ENCODE measurements at places on chromosomes 16 and 17.

DNA sequence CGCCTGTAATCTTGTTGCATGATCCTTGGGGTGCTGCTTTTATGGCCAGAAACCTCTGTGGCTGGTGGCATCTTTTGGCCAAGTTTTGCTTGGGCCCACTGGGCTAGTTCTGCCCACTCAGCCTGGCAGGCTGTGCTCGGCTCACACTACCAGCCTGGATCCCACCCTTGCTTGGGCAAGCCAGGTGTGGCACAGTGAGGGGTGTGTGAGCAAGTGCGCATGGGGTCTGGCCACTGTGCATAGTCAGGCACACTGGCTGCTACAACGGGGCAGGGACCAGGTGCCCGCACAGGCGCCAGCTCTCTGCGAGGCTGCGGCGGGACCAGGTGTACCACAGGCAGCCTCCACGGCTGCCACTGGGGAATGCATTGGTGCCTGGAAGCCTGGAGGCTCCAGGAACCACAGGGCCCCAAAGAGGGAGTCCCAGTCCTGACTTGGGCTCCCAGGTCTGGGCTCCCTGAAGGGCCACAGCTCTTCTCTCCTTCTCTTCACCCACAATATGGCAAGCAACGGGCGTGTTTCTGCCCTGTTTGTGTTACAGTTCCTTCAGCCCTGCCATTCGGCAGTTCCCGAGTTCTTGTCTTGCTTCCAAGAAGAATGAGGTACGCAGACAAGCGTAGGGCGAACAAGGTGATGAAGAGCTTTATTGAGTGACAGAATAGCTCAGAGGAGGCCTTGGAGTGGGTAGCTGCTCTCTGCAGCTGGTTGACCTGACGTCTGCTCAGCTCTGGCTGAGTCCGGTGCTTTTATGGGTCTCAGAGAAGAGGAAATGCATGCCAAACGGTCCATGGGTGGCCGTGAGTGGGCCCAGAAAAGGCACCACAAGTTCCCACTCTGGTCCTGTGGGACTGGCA, 26.7 kb upstream of the PRM1 start:
- H3K4me1 ChIP-seq, result peaks cover 71% of the 10 kb centered on the region
- peaks cover 12% of the 10 kb centered on the region for H3K27me3 ChIP-seq
- no peak overlapping the region for H3K4me3 ChIP-seq
- peak overlapping the region; percentile 60 for H3K27ac ChIP-seq

DNA sequence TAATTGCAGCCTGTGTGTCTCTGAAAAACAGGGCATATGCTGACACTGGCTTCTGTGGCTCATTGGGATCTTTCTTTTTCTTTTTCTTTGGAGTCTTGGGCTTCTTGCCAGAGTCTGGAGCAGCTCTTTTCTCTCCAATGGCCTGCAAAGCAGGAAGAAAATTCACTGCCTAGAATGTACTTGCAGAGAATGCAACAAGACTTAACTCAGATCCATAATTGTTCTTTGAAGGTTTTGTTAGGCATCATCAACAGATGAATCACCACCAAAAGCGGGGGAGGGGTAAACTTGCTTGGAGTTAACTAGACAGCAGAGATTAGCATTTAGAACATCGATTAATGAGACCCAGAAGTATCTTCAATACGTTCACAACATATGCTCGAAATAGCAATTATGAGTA, 100.9 kb downstream of the TOX3 start:
- no peaks in the 10 kb centered on the region for H3K4me1 ChIP-seq
- DNase-seq, result no peak
- H3K4me3 ChIP-seq, result no peak overlapping the region
- no peaks in the 10 kb centered on the region for H3K36me3 ChIP-seq
- no peaks in the 10 kb centered on the region for H3K27me3 ChIP-seq

DNA sequence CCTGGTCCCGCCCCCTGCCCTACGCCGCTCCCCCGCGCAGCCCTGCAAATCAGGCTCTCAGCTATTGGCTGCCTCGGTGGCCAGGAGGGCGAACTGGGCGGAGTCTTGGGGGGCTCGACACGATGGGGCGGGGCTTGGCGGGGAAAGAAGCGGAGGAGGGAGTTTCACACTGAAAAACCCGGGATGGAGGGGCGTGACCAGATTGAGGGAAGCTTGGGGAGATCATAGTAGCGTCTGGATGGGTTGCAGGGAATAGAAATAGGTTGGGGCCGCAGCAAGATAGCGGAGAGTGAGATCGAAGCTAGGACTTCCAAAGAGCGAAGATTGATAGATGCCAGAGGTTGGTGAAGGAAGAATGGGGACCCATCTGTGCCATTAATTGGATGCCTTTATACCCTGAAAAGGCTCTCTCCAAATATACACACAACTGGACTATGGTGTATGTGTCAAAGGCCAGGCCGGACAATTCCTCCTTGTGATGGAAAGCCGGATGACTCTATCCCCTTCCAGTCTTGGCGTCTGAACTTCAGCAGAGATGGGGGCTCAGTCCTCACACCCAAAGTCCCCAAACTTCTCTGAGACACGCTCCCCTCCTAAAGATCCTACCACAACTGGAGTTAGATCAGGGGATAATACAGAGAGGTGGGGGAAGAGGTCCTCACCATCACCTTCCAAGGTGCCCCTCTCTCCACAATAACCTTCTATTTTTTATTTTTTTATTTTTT, 376 bp upstream of the STAC2 start:
- peak overlapping the region; percentile 66 for H3K4me3 ChIP-seq
- no peak overlapping the region for H3K27ac ChIP-seq
- peaks cover 16% of the 10 kb centered on the region for H3K4me1 ChIP-seq
- H3K36me3 ChIP-seq, result no peaks in the 10 kb centered on the region

DNA sequence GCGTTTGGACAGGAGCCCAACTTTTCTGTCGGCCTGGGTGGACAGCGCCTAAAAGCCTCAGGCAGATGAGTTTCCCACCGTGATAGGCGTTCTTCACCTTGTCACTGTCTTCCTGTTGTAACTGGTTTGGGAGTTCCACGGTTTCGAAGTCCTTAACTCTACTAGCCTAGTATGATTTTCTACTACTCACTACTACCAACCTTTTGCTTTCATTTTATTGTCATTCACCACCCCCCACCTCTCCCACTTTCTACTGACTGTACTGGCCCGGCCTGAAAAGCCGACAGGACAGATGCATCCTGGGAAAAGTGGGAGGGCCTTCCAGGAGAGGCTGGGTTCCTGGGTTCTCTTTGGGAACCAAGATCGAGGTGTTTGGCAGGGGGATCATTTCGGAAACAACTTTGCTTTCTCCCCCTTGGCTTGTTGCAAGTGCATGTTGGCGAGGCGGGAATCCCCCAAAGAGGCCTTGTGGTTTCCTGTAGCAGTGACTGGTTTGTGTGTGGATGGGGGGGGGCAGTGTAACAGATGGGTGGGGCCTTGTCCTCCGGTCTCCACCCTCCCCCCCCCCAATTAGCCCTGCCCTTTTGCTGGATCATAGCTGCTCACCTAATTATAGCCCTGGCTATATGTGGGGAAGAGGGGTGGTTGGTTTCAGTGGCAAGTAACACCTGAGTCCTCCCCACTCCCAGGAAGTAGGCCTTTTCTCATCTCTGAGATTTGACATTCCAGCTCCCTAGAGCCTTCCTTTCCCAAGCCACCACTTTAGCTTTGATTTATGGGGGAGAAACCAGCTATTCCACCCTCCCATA, 1.4 kb downstream of the EIF5A start:
- H3K4me3 ChIP-seq, result peak overlapping the region; percentile 96
- DNase-seq, result peak; percentile 88
- peaks cover 47% of the 10 kb centered on the region for H3K36me3 ChIP-seq
- H3K4me1 ChIP-seq, result peaks cover 61% of the 10 kb centered on the region
- no peaks in the 10 kb centered on the region for H3K27me3 ChIP-seq

- no peak for DNase-seq
- H3K27me3 ChIP-seq, result peaks cover 35% of the 10 kb centered on the region
- no peak overlapping the region for H3K4me3 ChIP-seq
Observed at GRCh38 chr17:78374189-78374588, 4.3 kb upstream of the PGS1 start.

- peak; percentile 46 for DNase-seq
- H3K36me3 ChIP-seq, result peaks cover 31% of the 10 kb centered on the region
- peak overlapping the region; percentile 73 for H3K4me3 ChIP-seq
Observed at GRCh38 chr17:2090210-2090641, 35.3 kb downstream of the HIC1 start.

DNA sequence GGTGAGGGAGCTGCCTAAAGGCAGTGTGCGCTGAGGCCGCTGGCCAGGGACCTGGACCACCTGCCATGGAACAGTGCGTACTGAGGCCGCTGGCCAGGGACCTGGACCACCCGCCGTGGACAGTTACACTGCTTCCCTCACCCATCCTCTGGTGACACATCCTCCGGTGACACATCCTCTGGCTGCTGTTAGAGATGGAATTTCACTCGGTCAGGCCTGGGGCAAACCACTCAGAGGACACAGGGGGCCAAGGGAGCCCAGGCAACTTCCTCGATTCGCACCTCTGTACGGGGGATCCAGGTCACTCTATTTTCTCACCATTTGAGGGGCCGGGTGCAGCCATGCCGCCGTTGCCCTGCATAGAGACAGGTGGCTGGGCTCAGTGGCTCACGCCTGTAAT, 32.4 kb upstream of the RPTOR start:
- no peak overlapping the region for H3K27ac ChIP-seq
- no peaks in the 10 kb centered on the region for H3K4me1 ChIP-seq
- DNase-seq, result no peak
- H3K36me3 ChIP-seq, result no peaks in the 10 kb centered on the region
- H3K27me3 ChIP-seq, result peaks cover 24% of the 10 kb centered on the region
- H3K4me3 ChIP-seq, result no peak overlapping the region

GRCh38 chr17:30369995-30370394, 8.7 kb upstream of the CPD start:
- H3K27ac ChIP-seq, result no peak overlapping the region
- no peaks in the 10 kb centered on the region for H3K36me3 ChIP-seq
- H3K27me3 ChIP-seq, result peaks cover 8% of the 10 kb centered on the region
- no peak overlapping the region for H3K4me3 ChIP-seq

GRCh38 chr17:50541716-50542688, 5.0 kb upstream of the SPATA20 start:
- DNase-seq, result peak; percentile 88
- H3K4me3 ChIP-seq, result peak overlapping the region; percentile 77
- peak overlapping the region; percentile 62 for H3K27ac ChIP-seq
- no peaks in the 10 kb centered on the region for H3K36me3 ChIP-seq
- peaks cover 25% of the 10 kb centered on the region for H3K4me1 ChIP-seq

- DNase-seq, result no peak
- no peaks in the 10 kb centered on the region for H3K4me1 ChIP-seq
- H3K36me3 ChIP-seq, result no peaks in the 10 kb centered on the region
- no peak overlapping the region for H3K4me3 ChIP-seq
Observed at GRCh38 chr17:29049541-29050145, 6.7 kb downstream of the PIPOX start.

DNA sequence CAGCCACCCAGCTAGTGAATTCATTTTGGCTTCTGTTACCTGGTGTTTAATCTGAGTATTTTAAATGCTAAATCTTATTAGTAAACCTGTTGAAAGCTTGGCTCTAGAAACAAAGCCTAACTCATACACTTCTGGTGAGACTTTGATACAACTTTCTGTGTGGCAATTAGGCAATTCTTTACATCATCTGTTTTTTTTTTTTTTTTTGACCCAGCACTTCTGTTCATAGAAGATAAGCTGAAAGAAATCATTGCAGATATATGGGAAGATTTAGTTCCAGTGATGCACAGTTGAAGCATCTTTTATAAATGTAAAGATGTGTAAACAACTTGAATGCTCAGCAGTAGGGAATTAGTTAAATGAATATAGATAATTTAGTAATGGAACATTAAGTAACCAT, 21.7 kb upstream of the ABCC11 start:
- peaks cover 2% of the 10 kb centered on the region for H3K4me1 ChIP-seq
- no peaks in the 10 kb centered on the region for H3K27me3 ChIP-seq
- no peak for DNase-seq
- H3K4me3 ChIP-seq, result no peak overlapping the region

DNA sequence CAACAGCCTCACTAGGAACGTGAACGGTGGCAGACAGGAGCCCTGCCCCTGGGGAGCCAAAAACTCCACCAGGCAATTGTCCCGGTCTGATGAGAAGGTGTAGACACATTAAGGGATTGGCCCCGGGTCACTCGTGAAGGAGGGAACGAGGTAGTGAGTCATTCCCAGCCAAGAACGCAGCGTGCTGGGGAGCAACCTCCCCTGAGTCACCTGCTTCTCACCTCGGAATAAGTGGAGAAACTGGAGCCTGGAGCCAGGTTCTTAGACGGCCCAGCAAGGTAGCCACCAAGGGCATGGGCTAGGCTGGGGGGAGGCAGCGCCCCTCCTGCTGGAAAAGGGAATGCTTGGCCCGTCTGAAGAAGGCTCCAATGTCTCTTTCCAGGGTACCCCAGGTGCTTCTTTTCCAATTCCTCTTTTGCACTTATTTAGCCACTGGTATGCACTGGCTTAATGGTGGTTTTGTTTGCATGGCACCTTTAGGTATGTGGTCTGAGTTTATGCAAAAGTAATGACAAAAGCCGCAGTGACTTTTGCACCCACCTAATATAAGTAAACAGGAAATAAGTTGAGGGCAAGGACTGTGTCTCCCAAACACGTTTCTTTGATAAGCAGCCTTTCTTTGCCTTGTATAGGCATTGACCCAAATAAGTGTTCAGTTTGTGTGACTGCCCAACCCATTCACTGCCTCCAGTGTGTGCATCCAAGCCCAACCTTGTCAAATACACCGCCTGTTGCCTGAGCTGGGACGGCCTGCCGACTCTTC, 1.8 kb upstream of the HELZ start:
- H3K4me1 ChIP-seq, result peaks cover 33% of the 10 kb centered on the region
- peaks cover 21% of the 10 kb centered on the region for H3K27me3 ChIP-seq
- peak overlapping the region; percentile 67 for H3K4me3 ChIP-seq
- DNase-seq, result peak; percentile 31
- peak overlapping the region; percentile 72 for H3K27ac ChIP-seq

GRCh38 chr17:39751637-39752036, 13.9 kb downstream of the GRB7 start:
- peaks cover 30% of the 10 kb centered on the region for H3K27me3 ChIP-seq
- no peak overlapping the region for H3K27ac ChIP-seq
- peaks cover 37% of the 10 kb centered on the region for H3K4me1 ChIP-seq
- peak; percentile 18 for DNase-seq

DNA sequence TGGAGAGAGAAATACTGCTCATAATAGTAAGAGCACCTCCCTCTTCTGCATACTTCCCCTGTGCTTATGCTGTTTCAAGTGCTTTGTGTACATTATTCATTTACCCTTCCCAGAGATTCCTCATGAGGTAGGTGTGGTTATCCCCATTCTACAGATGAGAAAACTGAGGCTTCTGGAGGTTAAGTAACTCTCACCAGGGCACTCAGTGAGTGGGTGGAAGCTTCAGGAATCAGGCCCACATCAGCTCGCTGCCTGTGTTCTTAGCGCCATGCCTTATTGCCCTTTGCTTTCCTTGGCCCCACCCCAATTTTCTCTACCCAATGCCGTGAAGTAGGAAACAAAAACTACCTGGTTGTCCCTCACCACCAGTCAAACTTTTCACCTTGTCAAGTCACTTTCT, 18.1 kb upstream of the ITGB3 start:
- H3K27ac ChIP-seq, result no peak overlapping the region
- no peaks in the 10 kb centered on the region for H3K36me3 ChIP-seq
- no peak for DNase-seq

All from activated naive CD4-positive, alpha-beta T cell treated with anti-CD3 and anti-CD28 coated beads, Interleukin-2, amount 10 ng/mL, durations not matched to agents 7 days and 5 days (primary cell).